ENCODE measurements at places on chromosomes 1 and 21. TPM values are rescaled to one million over a fixed set of nuclear protein-coding genes. Genes with fewer than 3 reads are reported as not detected.

Gene CCDC27
- total RNA-seq: not detected

Gene KLHDC8A
- total RNA-seq: 0.44 TPM

Gene PGLYRP4
- not detected for total RNA-seq

- DNase-seq: no peak
- H3K27ac ChIP-seq: no peak overlapping the region
- no peaks in the 10 kb centered on the region for H3K36me3 ChIP-seq
- no peaks in the 10 kb centered on the region for H3K27me3 ChIP-seq
- no peak overlapping the region for H3K4me3 ChIP-seq
Measured at GRCh38 chr1:43563876-43564539, 33.3 kb downstream of the PTPRF start.

Gene ITPKB
- total RNA-seq: 11.6 TPM

- H3K36me3 ChIP-seq: no peaks in the 10 kb centered on the region
- peak overlapping the region; percentile 67 for H3K4me3 ChIP-seq
- DNase-seq: peak; percentile 79
- H3K27ac ChIP-seq: peak overlapping the region; percentile 23
- no peaks in the 10 kb centered on the region for H3K27me3 ChIP-seq
Measured at GRCh38 chr1:180954005-180954800, 41.5 kb downstream of the KIAA1614 start.

Gene POTED
- total RNA-seq: not detected

- H3K27ac ChIP-seq: no peak overlapping the region
- H3K4me3 ChIP-seq: no peak overlapping the region
- H3K27me3 ChIP-seq: no peaks in the 10 kb centered on the region
- H3K36me3 ChIP-seq: no peaks in the 10 kb centered on the region
- no peak for DNase-seq
- H3K4me1 ChIP-seq: no peaks in the 10 kb centered on the region
Measured at GRCh38 chr21:44402323-44403105, 49.1 kb downstream of the TRPM2 start.

DNA sequence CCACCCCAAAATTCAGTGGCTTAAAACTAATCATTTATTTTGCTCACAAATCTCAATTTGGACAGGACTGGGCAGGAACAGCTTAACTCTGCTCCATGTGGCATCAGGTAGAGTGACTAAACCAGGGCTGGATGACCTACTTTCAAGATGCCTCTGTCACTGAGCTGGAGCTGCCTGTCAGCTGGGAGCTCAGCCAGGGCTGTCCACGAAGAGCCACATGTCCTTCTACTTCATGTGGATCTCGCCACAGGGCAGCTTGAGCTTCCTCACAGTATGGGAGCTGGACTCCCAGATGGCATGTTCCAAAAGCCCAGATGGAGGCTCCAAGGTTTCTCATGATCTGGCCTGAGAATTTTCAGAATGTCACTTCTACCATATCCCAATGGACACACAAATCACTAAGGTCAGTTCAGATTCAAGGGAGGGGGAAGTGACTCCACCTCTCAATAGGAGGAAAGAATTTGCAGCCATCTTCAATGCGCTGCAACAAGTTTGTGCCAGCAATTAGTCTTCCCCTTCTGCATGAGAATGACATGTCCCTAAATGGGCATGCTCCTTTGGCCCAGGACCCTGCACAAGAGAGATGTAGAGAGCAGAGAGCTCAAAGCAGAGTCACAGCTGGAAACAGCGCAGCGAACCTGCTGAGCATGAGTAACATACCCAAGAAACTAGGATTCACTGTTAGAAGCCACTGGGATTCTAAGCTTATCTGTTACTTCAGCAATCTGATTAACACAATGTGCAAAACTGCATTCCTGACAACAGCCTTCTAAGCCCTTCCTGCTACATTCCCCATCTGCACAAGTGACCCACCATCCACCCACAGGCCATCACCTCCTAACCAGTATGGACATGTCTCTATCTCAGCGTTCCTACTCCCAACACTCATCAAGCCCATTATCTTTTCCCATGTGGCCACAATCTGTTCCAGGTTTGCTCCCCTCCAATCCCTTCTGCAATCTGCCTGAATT lies 17.0 kb downstream of the HLCS start:
- H3K36me3 ChIP-seq: no peaks in the 10 kb centered on the region
- H3K27me3 ChIP-seq: no peaks in the 10 kb centered on the region
- H3K4me1 ChIP-seq: no peaks in the 10 kb centered on the region
- DNase-seq: no peak

DNA sequence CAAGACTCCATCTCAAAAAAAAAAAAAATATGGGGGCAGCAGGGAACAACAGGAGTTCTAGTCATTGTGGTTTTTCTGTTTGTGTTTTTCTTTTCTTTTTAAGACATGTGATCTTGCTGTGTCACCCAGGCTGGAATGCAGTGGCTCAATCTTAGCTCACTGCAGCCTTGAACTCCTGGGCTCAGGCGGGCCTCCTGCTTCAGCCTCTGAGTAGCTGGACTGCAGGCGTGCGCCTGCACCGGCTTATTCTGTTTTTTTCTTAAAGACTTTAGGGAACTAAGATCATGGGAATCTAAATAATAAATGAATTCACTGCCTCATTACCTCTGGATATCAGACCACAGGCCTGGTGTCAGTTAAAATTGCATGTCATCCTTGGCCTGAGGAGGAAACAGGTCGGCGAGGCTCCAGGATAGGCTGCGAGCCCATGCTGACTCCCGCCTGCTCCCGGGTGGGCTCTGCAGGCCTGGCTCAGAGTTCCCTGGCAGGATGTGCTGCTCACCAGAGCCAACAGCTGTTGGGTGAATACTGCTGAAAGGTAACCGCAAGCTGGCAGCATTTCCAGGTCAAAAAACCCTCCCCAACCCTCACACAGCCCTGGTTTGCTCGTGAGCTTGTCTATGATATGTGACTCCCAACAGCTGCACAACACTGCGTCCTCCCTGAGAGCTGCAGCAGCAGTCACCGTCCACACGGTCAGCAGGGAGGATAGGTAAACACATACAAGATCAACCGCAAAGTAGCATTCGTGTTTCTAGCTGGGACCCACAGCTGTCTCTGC lies 58.1 kb downstream of the SCCPDH start:
- H3K27me3 ChIP-seq: no peaks in the 10 kb centered on the region
- H3K36me3 ChIP-seq: no peaks in the 10 kb centered on the region
- no peak overlapping the region for H3K27ac ChIP-seq
- no peaks in the 10 kb centered on the region for H3K4me1 ChIP-seq

DNA sequence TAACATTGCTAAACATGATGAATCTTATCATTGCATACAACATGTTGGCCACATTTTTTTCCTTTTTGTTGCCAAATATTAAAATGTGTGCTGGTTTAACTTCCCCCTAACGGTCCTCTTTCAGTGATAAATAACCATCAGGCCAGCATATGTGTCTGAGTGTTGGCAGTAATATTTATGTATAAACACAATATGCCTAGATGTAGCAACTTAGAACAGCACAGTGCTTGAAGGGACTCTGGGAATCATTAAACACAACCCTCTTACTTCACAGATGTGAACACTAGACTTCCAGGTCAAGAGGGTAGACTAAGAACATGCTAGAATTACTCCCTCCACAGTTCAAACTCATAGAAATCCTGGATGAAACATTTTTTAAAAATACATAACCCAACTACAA lies 581.8 kb downstream of the PLPP3 start:
- H3K4me3 ChIP-seq: no peak overlapping the region
- H3K4me1 ChIP-seq: no peaks in the 10 kb centered on the region
- H3K27ac ChIP-seq: no peak overlapping the region
- DNase-seq: no peak
- H3K27me3 ChIP-seq: no peaks in the 10 kb centered on the region

- no peaks in the 10 kb centered on the region for H3K27me3 ChIP-seq
- H3K4me1 ChIP-seq: no peaks in the 10 kb centered on the region
- DNase-seq: no peak
- no peak overlapping the region for H3K27ac ChIP-seq
Measured at GRCh38 chr1:93353286-93353685, 7.6 kb downstream of the DR1 start.

DNA sequence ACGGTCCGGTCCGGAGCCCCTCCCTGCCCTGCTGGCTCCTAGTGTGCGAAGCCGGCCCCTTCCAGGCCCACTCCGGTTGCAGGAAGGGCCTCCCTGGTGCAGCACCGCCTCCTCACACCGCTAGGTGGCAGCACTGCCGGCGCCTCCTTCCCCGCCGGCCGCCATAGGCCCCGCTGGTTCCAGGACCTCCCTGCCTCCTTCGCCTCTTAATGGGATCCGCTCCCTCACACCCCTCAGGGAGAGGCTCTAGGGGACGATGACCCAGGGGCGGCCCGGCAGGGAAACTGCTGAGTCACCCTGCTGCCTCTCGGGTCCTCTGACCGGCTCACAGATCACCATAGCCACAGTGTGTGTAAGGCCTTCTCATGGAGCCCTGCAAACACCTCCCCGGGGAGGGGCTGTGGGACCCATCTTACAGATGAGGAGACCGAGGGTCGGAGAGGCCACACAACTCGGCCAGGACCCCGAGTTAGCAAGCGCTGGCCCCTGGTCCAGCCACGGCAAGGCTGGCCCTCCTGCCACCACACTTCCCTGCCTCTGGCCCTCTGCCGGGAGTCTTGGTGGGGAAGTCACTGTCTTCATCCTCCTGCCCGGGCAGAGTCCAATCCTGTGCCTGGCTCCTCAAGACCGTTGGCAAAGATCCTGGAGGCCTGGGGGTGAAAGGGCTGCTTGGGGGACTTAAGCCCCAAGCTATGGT lies 1.6 kb upstream of the AJAP1 start:
- DNase-seq: peak; percentile 24
- H3K27me3 ChIP-seq: peaks cover 36% of the 10 kb centered on the region
- no peaks in the 10 kb centered on the region for H3K36me3 ChIP-seq
- H3K27ac ChIP-seq: no peak overlapping the region

DNA sequence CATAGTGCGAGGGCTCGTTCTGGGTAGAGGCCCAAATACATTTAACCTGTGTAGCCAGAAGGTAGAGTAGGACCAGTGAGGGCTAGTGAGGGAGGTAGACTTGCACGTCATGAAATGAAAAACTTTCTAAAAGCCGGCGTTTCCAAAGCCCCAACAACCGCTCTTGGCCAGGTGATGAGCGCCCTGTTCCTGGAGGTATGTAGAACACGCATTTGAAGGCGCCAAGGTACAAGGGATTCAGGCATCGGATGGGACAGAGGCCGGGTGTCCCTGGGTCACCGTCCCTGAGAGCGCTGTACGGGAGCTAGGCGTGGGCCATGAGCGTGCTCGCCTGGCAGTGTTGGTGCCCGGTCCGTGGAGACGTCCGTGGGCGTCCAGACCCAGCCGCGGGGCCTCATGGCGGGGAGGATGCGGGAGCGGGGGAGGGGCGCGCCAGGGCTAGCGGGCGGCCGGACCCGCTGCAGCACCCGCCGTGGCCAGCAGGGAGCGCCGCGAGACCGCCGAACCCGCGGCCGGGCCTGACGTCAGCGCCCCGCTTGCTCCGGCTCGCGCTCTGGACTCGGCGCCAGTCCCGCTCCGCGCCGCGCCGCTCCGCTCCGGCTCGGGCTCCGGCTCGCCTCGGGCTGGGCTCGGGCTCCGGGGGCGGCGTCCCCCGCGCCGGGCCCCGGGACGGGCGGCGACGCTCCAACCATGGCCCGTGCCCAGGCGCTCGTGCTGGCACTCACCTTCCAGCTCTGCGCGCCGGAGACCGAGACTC lies at the start of gene PTPRU:
Gene PTPRU (plus strand): TSS at position 568 of the 757 bp plus-strand sequence. CDS start 123 bp downstream, at position 691.
- H3K27ac ChIP-seq: no peak within 1 kb of the TSS
- peak; percentile 74 for DNase-seq
- H3K36me3 ChIP-seq: no peaks in the 10 kb centered on the region
- H3K27me3 ChIP-seq: peaks cover 23% of the 10 kb centered on the region
- H3K4me3 ChIP-seq: peak within 1 kb of the TSS; percentile 56

Gene LYST
- total RNA-seq: 20.0 TPM

Gene FAM163A
- 0.56 TPM for total RNA-seq

GRCh38 chr1:224671076-224671475 lies 55.0 kb downstream of the CNIH3 start:
- DNase-seq: no peak
- H3K4me3 ChIP-seq: no peak overlapping the region
- H3K4me1 ChIP-seq: no peaks in the 10 kb centered on the region
- no peaks in the 10 kb centered on the region for H3K36me3 ChIP-seq
- H3K27me3 ChIP-seq: no peaks in the 10 kb centered on the region

Gene PRDM16
- 0.79 TPM for total RNA-seq

Gene GUCA2B
- 27.7 TPM for total RNA-seq

- no peaks in the 10 kb centered on the region for H3K4me1 ChIP-seq
- peaks cover 5% of the 10 kb centered on the region for H3K36me3 ChIP-seq
- H3K27ac ChIP-seq: no peak overlapping the region
- DNase-seq: no peak
- no peak overlapping the region for H3K4me3 ChIP-seq
Measured at GRCh38 chr1:32100359-32100758, 7.5 kb upstream of the KPNA6 start.

DNA sequence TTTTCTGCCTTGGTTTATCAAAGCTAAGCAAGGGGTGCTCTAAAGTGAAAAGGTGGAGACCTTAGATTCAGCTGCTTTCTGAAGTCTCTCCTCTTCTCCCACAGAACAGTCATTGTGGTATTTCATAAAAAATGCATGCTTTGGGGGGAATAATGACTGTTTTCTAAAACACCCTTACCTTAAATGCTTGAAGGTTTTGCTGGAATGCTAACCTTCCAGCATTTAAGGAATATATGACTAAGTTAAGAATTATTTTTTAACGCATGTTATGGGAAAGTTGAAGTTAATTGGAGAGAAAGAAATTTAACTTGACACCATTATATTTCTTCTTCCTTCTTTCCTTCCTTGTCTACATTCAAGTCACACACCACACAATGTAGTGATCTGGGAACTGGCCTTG lies 162.5 kb downstream of the ROR1 start:
- no peak overlapping the region for H3K27ac ChIP-seq
- no peak overlapping the region for H3K4me3 ChIP-seq
- H3K27me3 ChIP-seq: no peaks in the 10 kb centered on the region
- no peak for DNase-seq
- H3K36me3 ChIP-seq: no peaks in the 10 kb centered on the region

GRCh38 chr1:65412256-65412983 lies 8.0 kb upstream of the LEPR start:
- DNase-seq: no peak
- no peaks in the 10 kb centered on the region for H3K36me3 ChIP-seq
- no peaks in the 10 kb centered on the region for H3K27me3 ChIP-seq
- no peaks in the 10 kb centered on the region for H3K4me1 ChIP-seq

DNA sequence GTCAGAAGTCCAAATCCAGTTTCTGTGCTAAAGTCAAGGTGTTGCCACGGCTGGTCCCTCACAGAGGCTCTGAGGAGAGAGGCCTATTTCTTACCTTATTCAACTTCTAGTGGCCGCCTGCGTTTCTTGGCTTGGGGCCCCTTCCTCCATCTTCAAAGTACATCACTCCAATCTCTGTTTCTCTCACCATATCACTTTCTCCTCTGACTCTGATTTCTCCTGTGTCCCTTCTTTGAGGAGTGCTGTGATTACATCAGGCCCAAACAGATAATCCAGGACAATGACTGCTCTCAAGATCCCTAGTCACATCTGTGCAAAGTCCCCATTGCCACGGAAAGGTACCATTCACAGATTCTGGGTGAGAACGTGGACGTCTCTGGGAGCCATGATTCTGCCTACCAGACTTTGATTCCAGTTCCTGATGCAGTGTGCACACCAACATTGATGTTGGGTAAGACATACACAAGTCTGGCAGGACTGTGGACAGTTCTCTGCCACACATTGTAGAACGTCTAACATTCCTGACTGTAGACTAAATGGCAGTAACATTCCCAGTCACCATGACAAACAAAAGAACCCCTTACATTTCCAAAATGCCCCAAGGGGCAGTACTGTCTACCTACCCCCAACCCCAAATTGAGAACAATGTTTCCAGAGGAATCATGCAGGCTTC lies 43.0 kb upstream of the ITPKB start:
- no peaks in the 10 kb centered on the region for H3K27me3 ChIP-seq
- no peak overlapping the region for H3K27ac ChIP-seq
- no peak for DNase-seq
- no peaks in the 10 kb centered on the region for H3K36me3 ChIP-seq
- peaks cover 6% of the 10 kb centered on the region for H3K4me1 ChIP-seq
